DMS53 (cell line): ENCODE measurements at places on chromosomes 11 and 22.
A peak's percentile ranks its signal among the peaks of the same experiment; 100 is the strongest.

- DNase-seq = no peak
These were observed 164.5 kb downstream of the SOX6 start for GRCh38 chr11:16191868-16192240.

DNA sequence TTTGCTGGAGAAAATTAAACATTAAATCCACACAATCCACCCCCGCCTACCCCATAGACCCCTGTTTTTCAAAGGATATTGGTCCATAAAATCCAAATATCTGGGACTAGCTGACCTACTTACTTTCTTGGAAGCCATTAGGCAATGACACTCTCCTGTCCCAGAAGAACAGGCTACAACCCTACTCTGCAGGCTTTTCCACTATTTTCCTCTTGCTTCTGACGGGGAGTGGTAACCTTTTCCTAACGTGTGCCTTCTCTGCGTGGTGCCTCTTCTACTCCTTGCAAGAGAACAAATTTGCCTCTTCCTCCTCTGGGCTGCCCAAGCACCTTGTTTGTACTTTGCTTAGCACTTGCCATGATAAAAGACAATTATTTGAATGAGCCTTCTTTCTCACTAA, 51.6 kb downstream of the UBASH3B start:
- DNase-seq = no peak

GRCh38 chr11:65113361-65113756, 1.7 kb downstream of the TM7SF2 start:
- DNase-seq = no peak

DNA sequence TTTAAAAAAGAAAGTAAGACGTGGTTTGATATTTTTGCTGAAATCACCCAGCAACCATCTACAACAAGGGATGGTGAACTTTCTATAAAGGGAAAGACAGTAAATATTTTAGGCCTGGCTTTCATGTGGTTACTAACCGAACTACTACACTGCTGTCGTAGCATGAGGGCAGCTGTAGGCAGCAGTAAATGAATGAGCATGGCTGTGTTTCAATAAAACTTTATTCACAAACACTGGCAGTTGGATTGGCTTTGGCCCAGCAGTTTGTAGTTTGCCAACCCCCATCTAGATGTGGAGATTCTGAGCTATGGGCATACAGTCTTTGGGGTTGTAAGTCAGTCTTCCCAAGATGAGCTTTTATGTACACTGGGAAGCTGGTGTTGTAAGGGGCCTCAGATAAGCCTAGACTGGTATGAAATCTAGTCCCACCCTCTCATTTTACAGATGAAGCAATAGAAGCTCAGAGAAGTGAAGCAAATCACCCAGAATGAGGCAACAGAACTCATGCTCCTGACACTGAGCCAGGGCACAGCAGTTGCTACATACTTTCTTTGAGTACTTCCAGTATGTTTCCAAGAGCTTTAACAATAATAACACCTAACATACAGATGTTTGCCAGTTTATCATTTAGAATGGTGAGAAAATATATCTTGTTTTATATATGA, 204.4 kb downstream of the ADAMTS15 start:
- no peak for DNase-seq

- no peak for DNase-seq
These were observed 4.1 kb upstream of the HBG2 start for GRCh38 chr11:5258543-5259262.

DNA sequence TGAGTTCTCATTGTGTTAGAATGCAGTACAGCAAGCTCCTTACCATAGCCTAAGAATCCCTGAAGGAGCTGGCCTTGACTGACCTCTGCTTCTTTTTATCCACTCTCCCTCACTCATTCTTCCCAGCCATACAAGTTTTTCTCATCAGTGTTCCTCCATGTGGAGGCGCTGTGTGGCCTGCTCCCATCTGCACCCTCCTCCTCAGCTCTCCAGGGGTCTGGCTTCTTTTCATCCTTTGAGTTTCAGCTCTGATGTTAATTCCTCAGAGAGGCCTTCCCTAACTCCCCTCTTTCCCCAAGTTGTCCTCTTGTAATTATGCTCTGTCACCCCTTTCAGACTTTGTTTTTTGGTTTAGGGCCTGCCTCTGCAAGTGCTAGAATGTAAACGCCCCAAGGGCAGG, 144.8 kb downstream of the WNT7B start:
- DNase-seq = no peak

- DNase-seq = no peak
These were observed 753.0 kb downstream of the NTM start for GRCh38 chr11:132123449-132123848.

GRCh38 chr11:64553554-64554201, 37.3 kb upstream of the SLC22A12 start:
- peak; percentile 60 for DNase-seq

- peak; percentile 66 for DNase-seq
These were observed 222.9 kb downstream of the NAV2 start for GRCh38 chr11:19935507-19935906.

DNA sequence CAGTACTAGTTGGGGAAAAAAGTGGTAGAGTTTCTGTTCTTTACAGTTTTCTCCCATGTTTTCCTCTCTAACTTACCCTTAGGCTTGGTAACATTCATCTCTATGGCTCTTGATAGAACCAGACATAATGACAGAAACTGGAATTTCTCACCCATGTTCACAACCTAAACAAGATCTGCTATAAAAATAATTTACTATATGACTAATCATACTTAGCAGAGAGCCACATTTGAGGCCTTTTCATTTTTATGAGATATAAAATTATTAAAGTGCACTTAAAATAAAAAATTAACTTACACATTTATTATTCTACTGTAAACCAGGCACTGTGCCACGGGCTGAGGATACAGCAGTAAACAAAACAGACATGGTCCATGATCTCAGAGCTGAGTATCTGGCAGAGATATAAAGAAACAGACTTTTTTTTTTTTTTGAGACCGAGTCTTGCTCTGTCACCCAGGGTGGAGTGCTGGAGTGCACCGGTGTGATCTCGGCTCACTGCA, 98.1 kb downstream of the GAB2 start:
- no peak for DNase-seq

DNA sequence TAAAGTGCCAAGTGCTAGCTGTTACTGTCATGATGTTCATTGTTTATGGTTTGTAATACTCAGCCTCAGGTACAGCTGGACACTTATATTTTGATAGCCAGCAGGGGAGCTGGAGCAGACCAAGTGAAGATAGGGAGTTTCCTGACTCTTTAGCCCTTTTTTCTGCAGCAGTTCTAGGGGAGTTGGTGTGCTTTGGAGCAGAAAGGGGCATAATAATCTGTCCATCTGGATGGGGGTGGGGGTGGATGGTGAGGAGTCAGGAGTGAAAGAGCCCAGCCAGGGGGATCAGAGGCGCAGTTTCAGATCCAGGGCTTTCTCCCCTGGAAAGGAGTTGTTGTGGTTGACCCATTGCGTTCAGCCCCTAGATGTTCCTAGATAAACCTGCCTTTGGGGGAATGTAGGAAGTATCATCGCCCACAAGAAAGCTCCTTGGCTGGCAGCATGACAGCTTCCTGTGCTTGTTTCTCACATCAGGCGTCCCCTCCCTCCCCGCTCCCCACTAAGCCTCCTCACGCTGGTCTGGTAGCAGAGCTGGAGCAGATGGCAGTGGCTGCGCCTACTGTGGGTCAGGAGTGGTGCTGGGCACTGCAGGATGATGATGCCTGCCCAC, 41.9 kb downstream of the MED15 start:
- DNase-seq = no peak

GRCh38 chr11:101880222-101880621, 34.6 kb upstream of the CEP126 start:
- peak; percentile 88 for DNase-seq

GRCh38 chr11:59698506-59698905, 15.1 kb downstream of the OR10V1 start:
- no peak for DNase-seq

DNA sequence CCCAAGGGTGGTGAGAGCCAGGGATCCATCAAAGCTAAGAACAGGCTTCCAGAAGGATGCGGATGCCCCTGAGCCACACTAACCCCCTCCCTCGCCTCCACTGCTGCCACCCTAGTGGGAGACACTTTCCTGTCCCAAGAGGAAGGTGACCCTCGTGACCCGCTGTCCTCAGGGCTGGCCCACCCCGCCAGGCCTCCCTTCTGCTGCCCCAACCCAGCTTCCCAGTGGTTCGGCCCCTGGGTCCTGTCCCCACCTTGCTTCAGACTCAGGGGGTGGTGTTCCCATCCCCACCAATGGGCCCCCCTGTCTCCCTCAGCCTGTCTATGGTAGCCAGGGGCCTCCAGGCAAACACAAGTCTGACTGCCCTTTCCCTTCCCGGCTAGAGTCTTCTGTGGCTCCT, 6.5 kb upstream of the PICK1 start:
- no peak for DNase-seq

GRCh38 chr22:38766076-38766777, 10.4 kb upstream of the SUN2 start:
- DNase-seq = peak; percentile 94

DNA sequence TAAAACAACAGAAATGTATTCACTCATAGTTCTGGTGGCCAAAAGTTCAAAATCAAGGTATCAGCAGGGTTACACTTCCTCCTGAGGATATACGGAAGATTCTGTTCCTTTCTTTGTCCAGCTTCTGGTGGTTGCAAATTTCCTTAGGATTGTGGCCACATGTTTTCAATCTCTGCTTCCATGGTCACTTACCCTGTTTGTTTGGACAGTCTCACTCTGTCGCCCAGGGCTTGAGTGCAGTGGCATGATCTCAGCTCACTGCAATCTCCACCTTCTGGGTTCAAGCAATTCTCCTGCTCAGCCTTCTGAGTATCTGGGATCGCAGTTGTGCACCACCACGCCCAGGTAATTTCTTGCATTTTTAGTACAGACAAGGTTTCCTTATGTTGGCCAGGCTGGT, 534.3 kb downstream of the KCNA4 start:
- peak; percentile 38 for DNase-seq

GRCh38 chr11:337711-338110, 17.1 kb upstream of the IFITM3 start:
- DNase-seq = no peak

GRCh38 chr11:33387996-33388395, 130.8 kb downstream of the HIPK3 start:
- DNase-seq = no peak

DNA sequence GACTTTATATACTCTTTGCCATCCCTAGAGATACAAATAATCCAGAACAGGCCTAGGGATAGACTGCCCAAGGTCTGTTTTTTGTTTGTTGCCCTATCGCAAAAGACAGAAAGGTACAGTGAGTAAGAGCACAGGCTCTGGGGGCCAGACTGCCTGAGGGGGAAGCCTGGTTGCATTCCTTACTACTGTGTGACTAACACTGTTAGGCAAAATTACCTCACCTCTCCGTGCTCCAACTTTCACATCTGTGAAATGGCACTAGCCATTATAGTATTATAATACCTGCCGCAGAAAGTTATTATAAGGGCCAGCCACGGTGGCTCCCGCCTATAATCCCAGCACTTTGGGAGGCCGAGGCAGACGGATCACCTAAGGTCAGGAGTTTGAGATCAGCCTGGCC, 14.5 kb downstream of the SLC35F2 start:
- no peak for DNase-seq

DNA sequence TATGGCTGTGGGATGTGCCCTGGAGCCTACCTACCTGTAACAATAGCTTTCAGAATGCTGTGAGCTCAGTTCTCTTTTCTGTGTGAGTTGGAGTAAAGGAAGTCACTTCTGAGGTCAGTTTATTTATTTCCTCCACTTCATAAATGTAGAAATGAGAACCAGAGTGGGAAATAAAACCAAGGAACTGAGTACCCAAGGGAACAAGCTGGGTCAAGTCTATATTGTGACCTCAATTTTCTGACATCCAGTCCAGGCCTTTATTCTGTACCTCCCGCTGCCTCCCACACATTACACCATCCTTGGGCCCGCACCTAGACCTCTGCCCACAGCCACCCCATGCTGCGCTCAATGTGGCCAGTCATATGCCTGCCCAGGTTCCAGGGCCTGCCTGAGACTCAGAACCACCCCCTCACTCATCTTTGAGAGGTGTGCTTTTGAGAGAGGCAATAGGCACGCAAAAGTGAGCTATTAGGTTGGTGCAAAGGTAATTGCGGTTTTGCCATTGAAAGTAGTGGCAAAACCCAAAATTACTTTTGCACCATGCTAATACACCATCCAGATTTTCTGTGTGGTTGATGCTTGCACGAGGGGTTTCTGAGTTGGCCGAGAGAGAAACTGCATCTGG, 9.8 kb downstream of the MS4A6E start:
- DNase-seq = no peak
